ENCODE measurements at places on chromosomes 7 and 10.

DNA sequence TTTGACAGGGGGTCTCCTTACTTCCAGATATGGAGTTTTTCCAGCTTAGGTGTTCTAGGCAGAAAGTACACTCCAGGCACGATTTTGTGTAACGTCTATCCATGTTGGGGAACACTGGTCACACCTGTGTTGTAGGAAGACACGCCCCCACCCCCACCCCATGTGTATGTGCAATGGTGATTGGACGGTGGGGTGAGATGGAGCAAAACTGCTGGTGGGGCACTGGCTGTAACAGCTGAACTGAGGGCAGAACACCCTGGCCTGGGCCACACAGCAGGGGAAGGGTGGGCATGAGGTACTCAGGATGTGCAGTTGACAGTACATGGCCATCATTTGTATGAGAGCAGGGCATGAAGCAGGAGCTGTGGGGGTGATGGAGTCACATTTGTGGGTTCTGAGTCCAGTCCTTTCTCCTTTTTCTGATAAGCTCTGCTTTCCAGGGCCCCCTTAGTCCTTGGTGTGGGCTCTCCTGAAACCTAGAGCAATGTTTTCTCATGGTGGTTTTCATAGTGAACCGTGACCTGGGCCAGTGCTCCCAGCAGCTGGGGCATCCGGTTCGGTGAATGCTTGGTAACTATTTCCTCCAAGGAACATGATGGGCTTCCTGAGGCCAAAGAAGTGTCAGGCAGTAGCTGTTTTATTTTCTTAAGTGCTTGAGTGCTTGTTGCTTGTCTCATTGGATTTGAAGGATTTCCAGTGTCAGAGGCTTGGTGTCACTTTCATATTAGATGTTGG lies 63.4 kb upstream of the AQP1 start:
- no peak for DNase-seq

DNA sequence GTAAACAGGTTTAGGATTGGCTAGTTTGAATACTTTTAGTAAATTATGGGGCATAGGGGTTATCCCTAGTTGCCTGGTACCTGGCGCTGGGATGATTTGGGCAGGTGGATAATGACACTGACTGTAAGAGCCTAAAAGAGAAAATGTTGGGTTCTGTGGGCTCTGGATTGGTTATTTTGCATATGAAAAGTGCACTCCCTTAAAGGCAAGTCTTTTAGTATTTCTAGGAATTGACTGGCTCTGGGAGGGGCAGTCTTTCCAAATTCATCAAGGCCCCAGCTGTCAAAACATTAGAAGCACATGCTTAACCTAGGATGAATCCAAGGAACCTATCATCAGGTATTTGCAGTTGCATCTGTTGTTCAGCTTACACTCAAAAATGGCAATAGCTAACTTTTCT lies 454.6 kb upstream of the SORCS1 start:
- DNase-seq = no peak

- DNase-seq = no peak
These were observed 21.3 kb upstream of the CLDN4 start for GRCh38 chr7:73809467-73809951.

- no peak for DNase-seq
These were observed 20.6 kb downstream of the EDRF1 start for GRCh38 chr10:125739994-125740679.

- DNase-seq = no peak
These were observed 128.2 kb downstream of the AKR1D1 start for GRCh38 chr7:138204285-138204981.

DNA sequence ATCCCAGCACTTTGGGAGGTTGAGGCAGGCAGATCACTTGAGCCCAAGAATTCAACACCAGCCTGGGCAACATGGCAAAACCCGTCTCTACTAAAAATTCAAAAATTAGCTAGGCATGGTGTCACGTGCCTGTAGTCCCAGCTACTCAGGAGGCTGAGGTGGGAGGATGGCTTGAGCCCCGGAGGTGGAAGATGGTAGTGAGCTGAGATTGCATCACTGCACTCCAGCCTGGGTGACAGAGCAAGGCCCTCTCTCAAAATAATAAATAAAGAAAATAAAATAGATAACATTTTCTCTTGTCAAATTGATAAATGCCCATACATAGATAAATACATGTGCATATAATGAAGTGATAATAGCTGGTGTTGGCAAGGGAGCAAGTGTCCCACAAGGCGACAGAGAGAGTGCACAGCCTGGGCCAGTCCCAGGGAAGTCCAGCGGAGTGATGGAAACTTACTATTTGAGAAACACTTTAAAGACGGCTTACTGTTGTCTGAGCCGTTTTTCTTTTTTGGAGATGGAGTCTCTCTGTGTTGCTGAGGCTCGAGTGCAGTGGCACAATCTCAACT lies 33.4 kb upstream of the DLG5 start:
- DNase-seq = no peak

- no peak for DNase-seq
These were observed 137.6 kb upstream of the PRSS1 start for GRCh38 chr7:142611566-142612236.

DNA sequence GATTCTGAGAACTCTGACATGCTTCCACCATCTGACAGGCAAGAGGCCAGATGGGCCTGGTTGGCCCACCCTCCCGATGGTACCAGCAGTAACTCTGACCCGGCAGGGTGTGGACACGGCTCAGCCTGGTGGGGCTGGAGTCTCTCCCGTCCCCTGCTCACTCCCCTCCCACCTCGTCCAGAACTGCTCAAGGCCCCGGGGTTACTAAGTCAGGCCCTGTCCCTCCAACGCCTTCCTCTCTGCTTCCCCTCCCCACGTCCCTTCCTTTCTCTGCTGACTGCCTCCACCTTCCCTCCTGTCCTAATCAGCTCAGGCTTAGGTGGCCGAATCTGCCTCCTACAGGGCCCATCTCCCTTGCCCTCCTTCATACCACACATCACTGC lies 12.5 kb downstream of the CALML5 start:
- DNase-seq = no peak
